ENCODE measurements at places on chromosomes 4 and X.

DNA sequence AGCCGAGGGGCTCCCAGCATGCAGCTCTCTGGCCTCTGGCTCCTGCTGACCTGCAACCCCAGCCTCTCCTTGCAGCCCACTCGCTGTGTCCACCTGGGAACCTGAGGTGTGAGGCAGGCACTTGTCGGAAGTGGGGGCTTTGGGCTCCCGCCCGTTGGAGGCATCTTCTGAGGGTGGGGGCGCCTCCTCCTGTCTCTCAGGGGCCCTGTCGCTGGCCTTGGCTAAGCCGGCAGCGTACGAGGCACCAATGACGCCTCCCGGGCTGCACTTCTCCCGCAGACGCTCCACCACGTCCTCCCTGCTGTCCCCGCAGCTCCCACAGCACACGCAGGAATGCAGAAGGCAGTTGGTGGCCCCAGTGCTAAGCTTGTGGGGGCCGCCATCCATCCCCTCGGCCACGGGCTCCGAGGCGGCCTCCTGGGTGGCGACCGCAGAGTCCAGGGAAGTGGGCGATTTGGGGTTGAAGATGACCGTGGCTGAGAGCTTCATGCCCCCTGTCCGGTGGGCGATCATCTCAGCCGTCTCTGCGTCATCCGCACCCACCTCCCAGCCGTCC is 42.5 kb upstream of the MXD4 start:
- DNase-seq = no peak

DNA sequence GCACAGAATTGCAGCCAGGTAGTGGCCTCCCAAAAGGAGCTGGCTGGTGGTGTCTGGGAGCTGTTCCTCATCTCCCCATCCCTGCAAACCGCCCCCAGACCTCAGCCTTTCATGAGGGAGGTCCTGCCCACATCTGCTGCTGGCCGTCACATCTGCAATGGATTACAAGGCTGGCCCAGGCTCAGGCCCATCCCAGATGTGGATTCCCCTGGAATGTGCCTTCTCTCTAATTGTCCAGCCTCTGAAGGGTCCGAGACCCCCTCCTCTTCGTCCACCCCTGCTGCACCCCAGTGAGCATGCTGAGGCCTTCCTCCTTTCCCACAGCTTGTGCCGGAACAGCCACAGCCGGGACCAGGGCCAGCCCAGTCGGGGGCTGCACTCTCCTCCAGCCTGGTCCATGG is 115.0 kb upstream of the NALF2 start:
- DNase-seq = no peak

- DNase-seq = no peak
Observed at GRCh38 chrX:50579955-50580354, 109.3 kb upstream of the DGKK start.

DNA sequence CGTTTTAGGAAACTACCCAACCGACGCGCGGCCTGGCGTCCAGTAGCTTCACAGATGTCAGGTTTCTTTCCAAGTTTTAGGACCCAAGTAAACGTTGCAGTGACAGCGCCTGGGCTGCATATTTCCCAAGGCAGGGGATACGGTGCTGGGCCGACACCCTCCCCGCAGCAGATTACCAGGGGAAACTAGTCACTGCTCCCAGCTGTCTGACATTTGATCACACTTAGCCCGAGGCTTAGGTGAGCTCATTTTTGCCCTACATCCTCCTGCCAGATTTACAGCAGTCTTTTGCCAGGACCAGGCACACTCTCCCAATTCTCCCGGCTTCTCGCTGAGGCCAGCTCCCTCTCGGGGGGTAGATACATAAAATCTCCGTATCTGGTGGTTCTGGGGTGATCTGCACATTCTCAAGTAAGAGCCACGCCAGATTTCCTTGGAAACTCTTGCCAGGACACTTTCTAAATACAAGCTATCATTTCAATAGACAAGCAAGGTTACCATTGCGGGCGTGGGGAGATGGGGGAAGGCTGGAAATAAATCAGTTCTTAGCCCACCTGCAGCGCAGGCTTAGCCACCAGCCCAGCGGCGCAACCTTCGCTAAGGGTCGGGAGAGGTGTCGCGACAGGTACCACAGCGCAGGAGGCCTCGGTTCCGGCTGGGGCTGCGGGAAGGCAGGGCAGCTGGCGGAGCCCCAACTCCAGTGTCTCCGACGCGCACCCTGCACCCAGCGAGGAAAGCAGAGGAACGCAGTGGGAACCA is 2.5 kb upstream of the SOX3 start:
- no peak for DNase-seq

DNA sequence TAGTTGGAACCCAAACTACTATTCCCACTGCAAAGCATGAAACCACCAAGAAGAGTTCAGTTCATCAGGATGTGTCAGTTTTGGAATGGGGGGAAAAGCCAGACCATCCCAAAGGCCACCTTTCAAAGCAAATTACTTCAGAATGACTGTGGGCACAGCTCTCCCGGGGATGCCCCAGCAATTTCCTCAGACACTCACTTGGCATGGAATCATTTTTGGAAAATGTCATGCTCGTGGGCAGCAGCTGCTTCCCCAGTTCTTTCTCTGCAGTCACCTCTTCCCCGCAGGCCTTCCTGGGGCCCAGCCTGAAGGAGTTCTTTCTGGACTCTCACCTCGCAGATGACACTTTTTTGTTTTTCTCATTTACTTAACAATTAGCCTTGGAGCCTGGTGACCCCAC is 350.3 kb downstream of the NR3C2 start:
- no peak for DNase-seq

DNA sequence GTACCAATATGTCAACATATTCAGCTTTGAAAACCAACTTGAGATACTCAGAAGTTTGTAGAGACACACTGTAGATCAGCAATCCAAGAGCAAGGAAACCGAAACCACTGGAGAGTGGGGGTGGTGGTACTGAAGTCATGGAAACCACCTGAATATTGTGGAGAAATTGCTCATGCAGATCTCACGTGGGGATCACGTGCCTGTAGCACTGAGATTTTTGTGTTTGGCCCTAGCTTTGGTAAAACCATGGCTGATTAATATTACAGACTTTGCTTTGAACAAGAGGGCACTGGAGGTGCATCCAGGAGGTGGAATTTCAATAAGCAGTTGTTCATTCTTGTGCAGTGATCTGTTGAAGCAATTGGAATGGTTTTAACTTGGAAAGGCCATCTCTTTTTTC is 47.2 kb downstream of the GBA3 start:
- DNase-seq = no peak

- no peak for DNase-seq
Observed at GRCh38 chrX:63739885-63740284, 45.1 kb downstream of the ARHGEF9 start.

DNA sequence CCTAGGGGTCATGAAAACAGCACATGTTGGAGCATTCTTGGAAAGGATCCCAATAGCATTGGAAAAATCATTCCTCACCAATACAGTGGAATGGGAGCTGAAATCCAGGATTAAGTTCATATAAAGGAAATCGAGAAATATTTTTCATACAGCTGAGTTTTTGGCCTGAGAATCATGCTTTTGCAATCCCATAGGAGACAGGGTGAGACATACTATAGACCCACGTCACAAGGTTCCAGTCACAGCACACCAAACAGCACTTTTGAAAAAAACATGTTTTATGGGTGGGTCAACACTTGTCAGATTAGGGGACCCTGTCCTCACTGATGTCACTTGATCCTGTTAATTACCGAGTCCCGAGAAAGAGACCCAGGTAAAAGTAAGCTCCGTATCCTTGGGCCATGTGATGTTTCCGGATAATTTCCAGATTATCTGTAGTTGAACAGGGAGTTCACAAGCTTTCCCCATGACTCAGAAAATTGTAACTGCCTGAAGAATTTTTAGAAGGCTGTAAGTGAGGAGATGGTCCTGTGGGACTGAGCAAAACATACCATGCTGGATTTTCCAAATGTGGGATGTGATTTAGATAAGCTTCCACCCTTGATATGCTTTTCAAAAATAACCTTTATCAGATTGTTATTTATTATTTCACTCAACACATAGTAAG is 80.9 kb upstream of the TLR3 start:
- DNase-seq = no peak

GRCh38 chr4:84968925-84969324 is 2.4 kb upstream of the WDFY3 start:
- DNase-seq = no peak

GRCh38 chrX:153538424-153538823 is 21.0 kb downstream of the ATP2B3 start:
- no peak for DNase-seq

DNA sequence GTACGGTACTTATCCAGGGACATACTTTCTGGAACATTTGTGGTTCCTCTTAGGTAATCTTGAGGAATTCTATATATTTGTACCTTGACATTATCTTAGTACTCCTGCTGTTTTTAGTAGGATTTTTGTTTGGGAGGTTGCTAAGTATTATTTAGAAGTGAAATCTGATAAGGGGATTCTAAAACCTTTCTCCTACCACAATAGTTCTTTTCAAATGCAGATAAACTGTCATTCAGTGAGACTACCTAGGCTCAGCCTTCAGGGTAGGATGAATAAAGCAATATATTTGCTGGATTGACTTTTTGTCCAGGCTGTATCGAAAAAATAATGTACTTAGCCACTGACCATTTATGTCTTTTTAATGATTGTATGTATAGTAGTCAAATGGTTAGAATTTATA is 25.4 kb downstream of the DIAPH2 start:
- no peak for DNase-seq

GRCh38 chrX:107851215-107851614 is 25.5 kb downstream of the MID2 start:
- no peak for DNase-seq

DNA sequence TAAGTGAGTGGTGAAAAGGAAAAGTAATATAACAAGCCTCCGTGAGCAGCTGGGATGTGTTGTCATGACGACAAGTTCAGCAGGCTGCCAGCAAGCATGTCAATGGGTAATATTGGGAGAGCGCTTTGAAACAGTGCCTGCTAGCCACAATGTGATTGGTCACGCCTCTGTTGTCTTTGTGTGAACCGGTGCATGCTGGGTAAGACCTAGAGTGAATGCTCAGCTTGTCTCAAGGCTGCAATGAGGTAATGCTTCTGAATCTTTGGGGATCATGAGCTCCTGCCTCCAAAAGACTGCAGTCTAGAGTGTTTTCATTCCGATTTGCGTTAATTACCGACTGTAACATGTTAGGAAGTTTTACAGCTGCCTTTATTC is 54.9 kb downstream of the STOX2 start:
- DNase-seq = no peak

DNA sequence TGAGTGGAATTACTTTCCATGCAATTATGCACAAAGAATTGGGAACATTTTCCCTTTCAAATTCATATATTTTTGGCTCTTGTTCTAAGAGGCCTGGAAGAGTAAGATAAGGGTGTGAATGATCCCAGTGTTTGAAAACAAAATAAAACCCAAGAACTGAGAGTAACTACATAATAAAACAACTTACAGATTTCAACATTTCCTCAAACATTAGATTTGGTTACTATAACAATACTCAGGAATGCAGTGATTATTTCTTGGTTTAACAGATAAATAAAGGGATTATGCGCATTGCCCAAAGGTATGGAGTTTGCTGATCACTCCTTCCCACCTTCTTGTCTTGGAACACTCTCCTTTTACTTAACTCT is 292.5 kb downstream of the CAMK2D start:
- DNase-seq = no peak

GRCh38 chrX:38357747-38358673 is 5.6 kb downstream of the OTC start:
- DNase-seq = no peak

GRCh38 chr4:72641611-72642010 is 72.6 kb upstream of the ADAMTS3 start:
- no peak for DNase-seq

GRCh38 chr4:165621983-165622382 is 243.2 kb downstream of the CPE start:
- no peak for DNase-seq

GRCh38 chrX:7223271-7223670 is 75.3 kb upstream of the PUDP start:
- DNase-seq = no peak

- DNase-seq = no peak
Observed at GRCh38 chr4:10212901-10213300, 96.3 kb upstream of the WDR1 start.

GRCh38 chr4:73723928-73724327 is 16.4 kb upstream of the CXCL8 start:
- no peak for DNase-seq

GRCh38 chr4:151238477-151238876 is 38.5 kb upstream of the PRSS48 start:
- DNase-seq = no peak

DNA sequence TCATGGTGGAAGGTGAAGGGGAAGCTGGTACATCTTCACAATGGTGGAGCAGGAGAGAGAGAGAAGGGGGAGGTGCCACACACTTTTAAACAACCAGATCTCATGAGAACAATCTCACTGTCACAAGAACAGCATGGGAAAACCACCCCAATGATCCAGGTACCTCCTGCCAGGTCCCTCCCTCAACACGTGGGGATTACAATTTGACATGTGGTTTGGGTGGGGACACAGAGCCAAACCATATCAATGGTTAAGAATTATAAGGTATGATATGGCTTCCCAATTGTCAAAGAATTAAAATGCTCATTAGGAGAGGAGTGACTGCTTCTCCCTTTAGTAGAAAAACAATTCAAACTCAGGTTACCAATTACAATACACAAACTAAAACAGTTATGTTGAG is 143.3 kb downstream of the PDLIM5 start:
- no peak for DNase-seq

- DNase-seq = no peak
Observed at GRCh38 chr4:11912886-11913285, 484.2 kb upstream of the HS3ST1 start.

GRCh38 chr4:139076016-139076744 is 60.6 kb downstream of the NOCT start:
- DNase-seq = no peak

DNA sequence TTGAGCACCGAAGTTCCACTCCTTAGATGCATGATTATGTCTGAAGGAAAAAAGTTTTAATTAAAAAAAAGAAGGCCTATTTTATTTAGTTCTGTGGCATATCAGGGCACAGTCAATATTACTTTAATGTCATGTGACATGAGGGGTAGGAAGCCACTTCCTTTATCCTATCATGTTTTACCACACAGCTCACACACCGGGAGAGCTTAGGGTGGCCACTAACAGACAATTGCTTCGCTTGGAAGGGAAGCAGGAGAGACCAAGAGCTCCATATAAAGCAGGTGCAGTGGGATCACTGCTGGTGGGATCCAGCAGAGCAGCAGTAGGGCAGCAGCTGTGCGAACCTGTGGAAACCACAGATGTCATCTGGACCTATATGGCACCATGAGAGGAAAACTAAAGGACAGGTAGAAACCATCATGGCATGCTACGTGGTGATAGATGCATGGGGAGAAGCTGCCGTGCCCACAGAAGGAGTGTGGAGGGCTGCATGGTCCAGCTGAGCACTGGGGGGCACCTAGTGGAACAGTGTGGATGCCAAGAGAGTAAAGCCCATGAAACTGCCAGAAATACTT is 52.0 kb downstream of the DTHD1 start:
- no peak for DNase-seq

- no peak for DNase-seq
Observed at GRCh38 chrX:94914235-94914634, 1240.2 kb downstream of the FAM133A start.

- no peak for DNase-seq
Observed at GRCh38 chrX:69282893-69283690, 117.8 kb upstream of the PJA1 start.
